ENCODE measurements at places on chromosomes 3 and 15.

- no peak for DNase-seq
Measured at GRCh38 chr3:106333911-106334618, 465.3 kb upstream of the CBLB start.

DNA sequence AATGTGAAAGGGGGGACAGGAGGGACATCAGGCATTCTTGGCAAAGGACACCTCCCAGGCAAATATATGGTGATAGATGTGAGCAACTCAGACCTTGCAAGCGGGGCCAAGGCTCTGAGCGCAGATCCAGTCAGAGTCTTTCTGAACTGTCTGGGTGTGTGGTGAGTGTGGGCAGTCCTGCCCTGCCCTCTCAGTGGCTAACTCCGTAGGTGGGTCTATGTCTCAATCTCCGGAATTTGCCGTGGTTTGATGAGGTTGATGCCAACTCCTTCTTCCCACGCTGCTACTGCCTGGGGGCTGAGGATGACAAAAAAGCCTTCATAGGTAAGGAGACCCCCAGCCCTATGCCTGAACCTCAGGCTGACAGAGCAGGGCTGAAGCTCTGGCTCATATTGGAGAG, 7.4 kb downstream of the TTLL3 start:
- no peak for DNase-seq

- DNase-seq: no peak
Measured at GRCh38 chr3:40899286-40899712, 300.0 kb upstream of the CTNNB1 start.

DNA sequence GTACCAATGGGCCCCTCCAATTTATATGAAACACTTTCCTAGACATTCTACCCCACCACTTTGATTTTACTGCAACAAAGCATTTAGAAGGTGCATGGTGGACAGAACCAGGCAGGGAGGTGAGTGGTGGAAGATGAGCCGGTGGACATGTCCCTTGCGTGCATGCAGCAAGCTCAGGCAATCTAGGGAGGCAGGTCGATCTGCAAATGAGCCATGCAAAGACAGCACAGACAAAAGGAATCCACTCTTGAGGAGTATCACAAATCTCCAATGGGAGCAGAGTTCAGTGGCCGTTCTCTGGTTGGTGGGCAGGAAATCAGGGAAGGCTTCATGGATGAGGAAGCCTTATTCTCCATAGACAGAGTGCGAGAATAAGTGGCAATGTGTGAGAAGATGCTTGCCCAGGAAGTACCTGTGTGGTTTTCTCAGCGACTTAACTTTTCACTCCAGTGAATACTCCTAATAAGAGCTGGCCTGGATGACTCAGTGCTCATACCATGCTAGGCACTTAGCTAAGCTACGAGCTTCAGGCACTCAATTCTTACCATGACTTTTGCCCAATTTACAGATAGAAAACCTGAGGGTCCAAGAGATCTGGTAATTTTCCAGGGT, 152.5 kb downstream of the FOXP1 start:
- no peak for DNase-seq

- no peak for DNase-seq
Measured at GRCh38 chr3:140298569-140299070, 363.6 kb downstream of the CLSTN2 start.

DNA sequence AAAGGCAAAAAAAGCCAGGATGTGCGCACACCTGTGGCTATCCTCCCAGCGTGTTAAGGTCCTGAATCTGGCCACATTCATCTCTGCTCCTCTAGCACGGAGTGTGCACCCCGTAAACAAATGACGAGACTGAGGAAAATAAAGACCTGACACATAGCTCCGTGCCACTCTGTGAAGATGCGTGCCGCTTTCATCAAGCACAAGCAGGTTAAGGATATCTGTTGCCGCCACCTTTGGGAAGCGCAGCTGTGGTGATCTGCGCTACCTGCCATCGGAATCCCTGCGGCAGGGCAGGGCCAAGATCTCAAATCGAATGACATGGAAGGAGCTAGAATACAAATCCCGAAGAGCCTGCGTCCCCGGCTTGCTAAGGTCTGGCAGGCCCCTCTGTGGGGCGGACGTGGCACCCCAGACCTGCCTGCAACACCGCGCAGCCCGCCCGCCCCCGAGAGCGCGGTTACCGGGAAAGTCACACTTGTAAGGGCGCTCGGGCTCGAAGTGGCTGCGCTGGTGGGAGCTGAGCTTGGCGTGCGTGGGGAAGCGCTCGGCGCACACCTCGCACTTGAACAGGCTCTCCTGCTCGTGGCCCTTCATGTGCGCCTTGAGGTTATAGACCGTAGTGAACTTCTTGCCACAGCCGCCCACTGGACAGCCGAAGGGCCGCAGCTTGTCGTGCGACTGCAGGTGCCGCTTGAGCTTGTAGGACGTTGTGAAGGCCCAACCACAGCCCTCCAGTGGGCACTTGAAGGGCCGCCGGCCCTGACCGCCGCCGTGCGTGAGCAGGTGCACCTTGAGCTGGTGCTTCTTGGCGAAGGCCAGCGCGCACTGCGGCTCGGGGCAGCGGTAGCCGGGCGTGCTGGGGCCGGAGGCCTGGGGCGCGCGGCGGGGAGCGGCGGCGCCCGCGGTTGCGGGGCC, 936 bp downstream of the ZXDC start:
- peak; percentile 60 for DNase-seq

GRCh38 chr3:152073267-152073666, 195.5 kb upstream of the MBNL1 start:
- DNase-seq: no peak

- no peak for DNase-seq
Measured at GRCh38 chr3:79202471-79203143, 565.2 kb downstream of the ROBO1 start.

- no peak for DNase-seq
Measured at GRCh38 chr3:12759097-12759679, at the start of gene TMEM40. Gene TMEM40, minus strand, starts transcription at chr3:12759259. Its CDS starts 9,427 bp downstream, at chr3:12749832.

GRCh38 chr3:159978918-159979703, 9.5 kb upstream of the IL12A start:
- DNase-seq: no peak

DNA sequence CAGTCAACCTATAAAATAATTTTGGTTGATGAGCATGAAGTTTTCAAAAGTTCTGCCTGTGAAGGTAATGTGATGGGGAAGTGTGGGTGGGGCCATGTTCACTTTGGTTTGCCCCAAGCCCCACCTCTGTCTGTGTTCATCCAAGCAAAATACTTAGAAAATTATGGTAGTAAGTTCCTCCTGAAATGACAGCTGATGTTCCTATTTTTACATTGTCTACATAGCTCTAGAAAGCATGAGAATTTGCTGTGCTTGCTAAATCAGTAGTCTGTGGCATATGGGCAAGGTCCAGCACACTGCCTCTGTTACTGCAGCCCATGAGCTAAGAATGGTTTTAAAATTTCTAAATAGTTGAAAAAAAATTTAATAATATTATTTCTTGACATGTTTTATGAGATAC, 21.9 kb upstream of the CP start:
- DNase-seq: no peak

GRCh38 chr3:38580450-38581382, 68.8 kb downstream of the SCN5A start:
- no peak for DNase-seq

DNA sequence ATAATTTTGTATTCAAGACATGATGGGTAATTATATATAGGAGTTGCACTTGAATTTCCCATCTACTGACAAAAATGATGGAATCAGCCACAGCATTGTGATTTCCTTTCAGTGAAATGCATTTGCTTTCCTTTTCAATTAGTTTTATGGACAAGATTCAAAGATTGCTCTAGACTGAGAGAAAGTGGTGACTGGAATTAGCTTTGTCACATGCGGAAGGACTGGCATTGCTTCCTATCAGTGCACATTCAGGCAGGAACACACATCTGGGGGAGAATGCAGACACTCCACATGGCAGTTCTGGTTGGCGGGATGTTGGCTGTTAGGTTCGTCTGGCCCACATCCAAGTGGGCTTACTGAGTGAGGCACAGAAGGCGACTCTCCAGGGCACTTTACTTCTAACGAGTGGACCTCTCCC, 399.3 kb upstream of the RGMA start:
- DNase-seq: no peak

DNA sequence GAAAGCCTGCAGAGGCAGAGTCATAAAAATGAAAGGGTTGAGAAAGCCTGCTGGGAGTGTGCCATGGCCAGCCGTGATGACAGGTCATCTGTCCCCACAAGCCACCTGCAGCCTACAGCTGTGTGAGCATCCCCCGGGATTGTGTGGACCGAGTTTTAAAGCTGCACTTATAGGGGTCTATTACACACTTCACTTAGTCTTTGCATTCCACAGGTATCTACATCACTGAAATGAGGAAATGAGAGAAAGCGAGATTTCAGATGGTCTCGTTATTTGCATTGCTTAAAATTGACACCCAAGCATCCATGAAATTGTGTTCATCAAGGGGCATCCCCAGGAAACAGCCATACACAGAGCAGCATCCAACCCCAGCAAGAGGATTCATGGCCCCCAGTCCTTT, 137.6 kb upstream of the TRIM42 start:
- DNase-seq: no peak

DNA sequence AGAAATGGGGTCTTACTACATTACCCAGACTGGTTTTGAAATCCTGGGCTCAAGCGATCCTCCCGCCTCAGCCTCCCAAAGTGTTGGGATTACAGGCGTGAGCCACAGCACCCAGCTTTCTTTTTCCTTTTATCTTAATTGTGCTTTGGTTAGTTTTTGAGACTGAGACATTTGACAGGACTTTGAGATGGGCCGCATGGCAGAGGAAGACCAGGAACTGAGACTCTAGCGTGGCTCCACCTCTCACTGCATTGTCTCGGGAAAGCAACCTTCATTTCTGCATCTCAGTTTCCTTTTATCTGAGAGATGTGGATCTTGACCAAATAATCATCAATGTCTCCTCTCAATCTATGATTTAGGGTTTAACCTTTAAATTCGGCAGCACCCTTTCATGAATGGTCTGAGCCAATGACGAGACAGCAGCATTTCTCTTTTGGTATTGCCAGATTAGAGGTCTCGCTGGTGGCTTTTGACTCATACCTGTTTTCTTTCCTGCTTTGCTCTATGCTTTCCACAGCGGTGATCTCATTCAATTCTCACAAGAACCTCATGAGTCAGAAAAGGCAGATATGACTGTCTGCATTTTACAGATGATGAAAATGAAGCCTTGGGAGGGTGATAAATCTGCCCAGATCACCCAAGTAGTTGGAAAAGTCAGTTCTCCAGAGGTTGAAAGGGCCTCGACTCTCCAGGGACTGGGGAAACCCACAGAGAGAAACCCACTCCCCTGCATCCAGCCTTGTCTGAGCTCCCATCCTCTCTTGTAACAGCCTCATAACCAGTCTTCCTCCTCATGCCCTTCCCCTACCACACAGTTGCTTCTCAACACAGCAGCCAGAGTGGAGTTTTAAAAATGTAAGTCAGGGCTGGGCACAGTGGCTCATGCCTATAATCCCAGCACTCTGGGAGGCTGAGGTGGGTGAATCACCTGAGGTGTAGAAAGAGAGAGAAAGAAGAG, 84.8 kb upstream of the FOXB1 start:
- DNase-seq: peak; percentile 12

DNA sequence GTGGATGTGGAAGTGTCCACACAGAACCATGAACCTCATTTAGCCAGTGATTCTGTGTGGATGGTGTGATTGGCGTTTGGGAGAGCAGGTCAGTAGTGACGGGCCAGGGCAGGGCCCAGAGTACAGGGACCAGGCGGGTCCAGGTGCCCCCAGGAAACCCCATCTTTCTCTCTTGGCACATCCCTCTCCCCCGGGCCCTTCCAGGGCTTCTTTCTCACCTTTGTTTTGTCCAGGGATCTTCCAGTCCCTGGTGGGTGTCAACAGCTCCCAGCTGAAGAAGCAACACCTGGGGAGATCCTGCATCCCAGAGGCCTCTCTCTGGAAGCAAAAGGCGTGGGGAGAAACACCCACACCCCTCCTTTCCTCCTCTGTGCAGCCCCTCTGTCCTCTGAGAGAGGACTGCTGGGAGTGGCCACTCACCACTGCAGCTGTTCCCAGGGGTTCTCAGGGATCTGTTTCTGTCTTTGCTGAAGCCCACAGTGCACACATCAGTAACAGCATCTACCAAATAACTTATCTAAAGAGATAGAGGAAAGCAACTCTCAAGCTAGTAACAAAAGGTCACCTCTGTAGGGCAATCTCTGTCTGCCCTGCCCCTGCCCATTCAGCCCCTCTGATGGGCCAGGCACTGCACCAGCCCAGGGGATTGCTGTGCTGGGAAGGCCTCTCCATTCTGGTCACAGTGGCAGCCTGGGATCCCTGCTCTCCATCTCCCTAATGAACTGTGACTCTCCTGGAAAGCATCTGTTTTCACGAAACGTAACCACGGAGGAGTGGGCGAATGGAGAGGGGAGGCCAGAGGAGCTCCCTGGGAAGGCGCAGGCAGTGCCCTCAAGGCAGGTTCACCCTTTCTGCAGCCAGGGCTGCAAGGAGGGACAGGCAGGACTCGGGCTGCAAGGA, 98.3 kb upstream of the ALDH1A3 start:
- DNase-seq: no peak

All from GM12891 (cell line).